ENCODE measurements at places on chromosomes 3 and 15. TPM values are rescaled to one million over a fixed set of nuclear protein-coding genes. Genes with fewer than 3 reads are reported as not detected.

REC114 gene
- not detected for total RNA-seq

- peak; percentile 95 for DNase-seq
Measured at GRCh38 chr3:155664925-155665695, 79.8 kb downstream of the PLCH1 start.

GRCh38 chr3:60803216-60804173, 447.8 kb downstream of the FHIT start:
- DNase-seq = no peak

- DNase-seq = no peak
Measured at GRCh38 chr3:13849018-13849417, 30.9 kb downstream of the WNT7A start.

DNA sequence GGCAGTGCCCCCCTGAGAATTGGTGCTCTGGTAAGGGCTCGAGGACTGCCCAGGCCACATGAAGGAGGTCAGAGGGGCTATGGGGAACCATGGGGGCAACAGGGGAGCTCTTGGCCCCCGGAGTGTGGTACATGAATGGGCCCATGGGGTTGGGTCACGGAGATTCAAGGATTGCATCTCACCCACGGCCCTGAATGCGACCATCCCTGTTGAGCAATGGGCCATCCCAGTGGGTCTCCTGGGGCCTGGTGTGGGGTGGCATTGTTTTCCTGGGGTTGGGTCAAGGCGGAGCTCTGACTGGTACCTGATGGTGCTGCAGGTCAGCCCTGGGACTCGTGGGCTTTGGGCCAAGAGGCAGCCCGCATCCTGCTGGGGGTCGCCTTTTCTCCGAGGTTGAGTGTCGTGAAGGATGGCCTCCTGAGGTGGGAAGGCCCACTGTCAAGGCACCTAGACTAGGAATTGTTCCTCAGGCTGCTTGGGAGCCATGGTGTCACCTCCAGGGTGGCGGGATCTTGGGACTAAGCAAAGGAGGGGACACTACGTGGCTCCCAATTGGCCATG, 198.3 kb downstream of the UBE3A start:
- no peak for DNase-seq

DNA sequence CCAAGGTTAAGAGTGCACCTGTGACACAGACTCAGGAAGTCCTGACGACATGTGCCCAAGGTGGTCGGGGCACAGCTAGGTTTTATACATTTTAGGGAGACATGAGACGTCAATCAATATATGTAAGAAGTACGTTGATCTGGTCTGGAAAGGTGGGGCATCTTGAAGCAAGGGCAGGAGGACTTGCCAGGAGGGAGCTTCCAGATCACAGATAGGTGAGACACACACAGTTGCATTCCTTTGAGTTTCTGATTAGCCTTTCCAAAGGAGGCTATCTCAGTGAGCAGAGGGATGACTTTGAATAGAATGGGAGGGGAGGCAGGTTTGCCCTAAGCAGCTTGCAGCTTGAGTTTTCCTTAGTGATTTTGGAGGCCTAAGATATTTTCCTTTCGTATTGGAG, 257.4 kb downstream of the CGGBP1 start:
- DNase-seq = no peak

- peak; percentile 22 for DNase-seq
Measured at GRCh38 chr15:82093774-82094211, 48.0 kb upstream of the MEX3B start.

All from Caki2 (cell line).